Hematopoietic multipotent progenitor cell treated with erythropoietin and hydrocortisone succinate and interleukin-3 and kit ligand, for 4 days (in vitro differentiated cells): ENCODE measurements at places on chromosomes 7 and 10.

- DNase-seq = no peak
Observed at GRCh38 chr7:34453150-34453549, 204.9 kb upstream of the NPSR1 start.

GRCh38 chr10:125084191-125084613 lies 76.2 kb downstream of the CTBP2 start:
- DNase-seq = no peak

- no peak for DNase-seq
Observed at GRCh38 chr7:72038022-72038732, 374.0 kb downstream of the CALN1 start.

- DNase-seq = no peak
Observed at GRCh38 chr7:4127909-4128560, 554.1 kb upstream of the FOXK1 start.
